ENCODE measurements at places on chromosomes 2 and 18. TPM values are rescaled to one million over a fixed set of nuclear protein-coding genes. Genes with fewer than 3 reads are reported as not detected.

FOXD4L1 gene
- 0.60 TPM for polyA plus RNA-seq

GRCh38 chr2:95023222-95023597, 2.3 kb upstream of the MAL start:
- no peak for DNase-seq

- no peak for DNase-seq
Measured at GRCh38 chr2:44883356-44883755, 58.1 kb upstream of the SIX3 start.

GRCh38 chr18:48459465-48459864, 50.3 kb upstream of the ZBTB7C start:
- no peak for DNase-seq

SRD5A2 gene
- polyA plus RNA-seq = 0.13 TPM

DNA sequence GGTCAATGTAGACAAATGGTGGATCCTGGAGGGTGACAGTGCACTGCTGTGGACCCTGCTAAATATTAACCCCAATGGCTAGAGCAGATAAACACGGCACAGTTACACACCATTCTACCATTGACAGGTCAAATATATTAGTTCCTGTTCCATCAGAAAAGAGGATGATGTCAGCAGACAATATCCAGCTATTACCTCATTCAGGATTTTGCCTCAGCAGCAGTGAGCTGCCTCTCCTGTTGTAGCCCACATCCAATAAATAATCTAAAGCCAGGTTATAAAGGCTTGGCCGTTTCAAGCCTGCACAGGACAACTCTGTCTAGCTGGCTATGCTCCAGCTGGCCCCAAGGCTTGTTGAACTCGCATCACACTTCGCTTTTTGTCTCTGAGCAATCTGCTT, 31.6 kb upstream of the NETO1 start:
- DNase-seq = no peak

- no peak for DNase-seq
Measured at GRCh38 chr18:48284743-48285142, 124.4 kb downstream of the ZBTB7C start.

RGPD5 gene
- polyA plus RNA-seq = 22.1 TPM

- peak; percentile 0 for DNase-seq
Measured at GRCh38 chr2:70817284-70817954, 3.0 kb downstream of the CLEC4F start.

DNA sequence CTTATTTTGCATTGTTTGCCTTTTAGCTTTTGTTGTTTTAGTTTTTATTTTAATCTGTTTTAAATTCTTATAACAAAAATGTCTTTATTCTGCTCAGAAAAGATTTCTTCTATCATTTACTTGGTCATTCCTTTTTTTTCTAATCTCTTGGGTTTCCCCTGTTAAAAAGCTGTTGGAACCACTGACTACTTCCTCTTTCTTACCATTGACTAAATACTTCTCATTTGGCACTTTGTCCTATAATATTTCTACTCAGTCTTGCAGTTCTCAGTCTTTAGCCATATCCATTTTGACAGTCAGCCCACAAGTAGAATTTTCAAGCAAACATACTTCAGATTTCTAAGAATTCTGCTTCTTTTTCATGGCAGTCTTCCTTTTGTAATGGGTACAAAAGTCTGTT, 567.2 kb downstream of the SATB2 start:
- DNase-seq = no peak

SIX2 gene
- polyA plus RNA-seq = 22.6 TPM

EMILIN1 gene
- 57.7 TPM for polyA plus RNA-seq

ERFE gene
- 7.2 TPM for polyA plus RNA-seq

DNA sequence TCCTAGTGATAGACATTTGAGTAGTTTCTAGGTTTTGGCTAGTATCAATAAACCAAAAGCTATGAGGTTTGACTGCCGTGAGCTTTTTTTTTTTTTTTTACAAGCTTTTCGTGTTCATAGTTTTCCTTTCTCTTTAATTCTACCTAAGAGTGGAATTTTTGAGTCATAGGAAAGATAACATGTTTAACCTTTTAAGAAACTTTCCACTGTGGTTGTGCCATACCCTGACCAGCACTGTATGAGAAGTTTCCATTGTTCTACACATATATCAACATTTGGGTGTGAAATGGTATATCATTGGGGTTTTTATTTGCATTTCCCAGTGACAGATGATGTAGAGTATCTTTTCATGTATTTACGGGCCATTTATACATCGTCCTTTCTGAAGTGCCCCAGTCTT, 31.7 kb downstream of the UBE2F start:
- DNase-seq = no peak

Measured in left kidney (tissue), 8 donors.